ENCODE measurements at places on chromosomes 6 and 20. TPM values are rescaled to one million over a fixed set of nuclear protein-coding genes. Genes with fewer than 3 reads are reported as not detected.

PRR18 gene
- not detected for total RNA-seq

GRCh38 chr6:74100719-74101287 is 404.8 kb downstream of the CD109 start:
- no peak for DNase-seq

- no peak for DNase-seq
These were observed 2.4 kb upstream of the GCLC start for GRCh38 chr6:53547166-53547810.

- peak; percentile 88 for DNase-seq
These were observed 38.6 kb upstream of the GGTLC1 start for GRCh38 chr20:24027229-24027628.

DNA sequence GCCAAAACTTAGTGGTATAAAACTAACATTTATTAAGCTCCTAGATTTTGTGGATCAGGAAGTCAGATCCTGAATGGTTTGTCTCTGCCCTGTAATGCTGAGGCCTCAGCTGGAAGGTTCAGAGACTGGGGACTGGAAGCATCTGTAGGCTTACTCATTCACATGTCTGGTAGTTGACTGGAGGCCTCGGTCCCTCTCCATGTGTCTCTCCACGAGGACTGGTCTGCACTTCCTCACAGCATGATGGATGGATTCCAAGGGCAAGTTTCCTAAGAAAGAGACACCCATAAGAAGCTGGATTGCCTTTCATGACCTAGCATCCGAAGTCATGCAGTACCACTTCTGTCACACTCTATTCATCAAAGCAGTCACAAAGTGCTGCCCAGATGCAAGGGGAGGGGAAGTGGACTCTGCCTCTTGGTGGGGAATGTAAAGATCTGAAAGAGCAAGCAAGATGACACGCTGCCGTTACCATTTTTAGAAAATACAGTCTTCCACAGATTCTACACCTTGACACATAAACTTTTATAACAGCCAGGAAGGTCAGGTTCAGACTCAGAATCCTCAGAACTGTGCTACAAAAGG is 17.2 kb upstream of the MDGA1 start:
- no peak for DNase-seq

DNA sequence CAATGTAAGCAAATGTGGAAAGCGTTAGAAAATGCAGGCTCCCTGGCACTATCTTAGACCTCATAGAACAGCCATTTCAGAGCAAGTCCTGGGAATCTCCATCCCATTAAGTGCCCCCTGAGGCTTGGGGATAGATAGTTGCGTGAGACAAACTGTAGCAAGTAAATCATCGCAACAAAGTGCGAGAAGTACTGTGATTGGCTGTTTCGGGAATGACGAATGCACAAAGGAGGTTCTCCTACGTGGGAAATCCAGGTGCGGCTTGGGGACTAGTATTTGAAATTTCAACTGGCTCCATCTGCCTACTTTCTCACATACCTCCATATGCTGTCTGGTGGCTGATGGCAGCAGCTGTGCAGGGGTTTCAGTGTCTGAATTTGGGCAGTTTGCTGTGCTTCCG is 84.5 kb downstream of the PLEKHG1 start:
- no peak for DNase-seq

GRCh38 chr20:59044295-59044694 is 1.7 kb upstream of the PRELID3B start:
- no peak for DNase-seq

DNA sequence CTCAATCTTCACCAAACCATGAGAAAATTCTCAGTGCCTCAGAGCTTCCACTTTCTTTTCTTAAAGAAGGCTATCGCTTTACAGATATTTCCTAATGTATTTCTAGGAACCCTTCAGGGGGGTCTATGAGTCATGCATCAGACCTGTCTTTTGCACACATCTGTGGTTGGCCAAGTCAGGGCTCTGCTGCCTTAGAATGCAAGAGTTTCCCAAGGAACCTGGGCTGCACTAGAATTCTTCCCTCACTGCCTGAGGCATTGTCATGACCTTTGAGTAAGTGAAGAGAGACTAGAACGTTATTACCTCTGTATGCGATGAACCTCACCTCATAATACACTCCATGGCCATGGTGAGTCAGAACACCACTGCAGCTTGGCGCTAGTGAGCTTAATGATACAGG is 365.0 kb upstream of the ID4 start:
- no peak for DNase-seq

GRCh38 chr6:164337024-164337924 is 922.8 kb downstream of the QKI start:
- DNase-seq, result no peak

- DNase-seq, result no peak
These were observed 76.2 kb upstream of the OLIG3 start for GRCh38 chr6:137570393-137570792.

- DNase-seq, result no peak
These were observed 212.3 kb upstream of the TBX18 start for GRCh38 chr6:84976526-84977362.

GRCh38 chr6:36669002-36669401 is 9.5 kb upstream of the CDKN1A start:
- no peak for DNase-seq

DNA sequence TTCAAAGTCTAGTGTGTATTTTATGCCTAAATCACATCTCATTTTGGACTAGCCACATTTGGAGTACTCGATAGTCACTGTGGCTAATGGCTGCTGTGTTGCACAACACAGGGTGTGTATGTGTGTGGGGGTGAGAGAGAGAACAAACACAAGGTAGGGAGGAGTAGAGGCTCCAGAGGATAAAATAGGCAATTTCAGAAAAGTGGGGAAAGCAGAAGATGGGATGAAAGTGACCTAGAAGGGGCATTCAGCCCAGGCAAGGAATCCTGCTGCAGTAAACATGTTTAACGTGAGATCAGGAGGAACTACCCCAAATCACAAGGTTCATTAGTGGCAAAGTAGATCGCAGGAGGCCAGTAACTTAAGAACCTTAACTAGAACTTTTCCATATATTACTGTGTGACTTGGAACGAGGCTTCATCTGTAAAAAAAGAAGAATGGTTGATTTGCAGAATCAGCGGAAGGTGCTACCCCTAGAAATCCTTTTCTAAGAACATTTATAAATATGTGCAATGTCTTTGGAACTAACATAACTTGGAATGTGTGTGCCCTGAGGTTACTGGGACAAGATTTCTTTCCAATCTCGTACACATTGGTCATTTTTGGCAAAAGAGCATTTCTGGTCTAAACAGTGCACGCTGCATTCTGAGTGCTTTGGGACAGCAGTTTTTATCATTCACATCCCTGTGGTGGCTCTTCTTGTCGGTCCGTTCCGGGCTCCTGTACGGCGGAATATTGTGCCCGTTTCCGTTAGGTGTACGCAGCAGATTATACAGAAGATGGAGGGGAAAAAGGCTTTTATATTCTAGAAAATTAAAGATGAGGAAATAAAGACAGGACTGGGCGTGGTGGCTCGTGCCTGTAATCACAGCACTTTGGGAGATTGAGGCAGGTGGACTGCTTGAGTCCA is 2.6 kb downstream of the DUSP22 start:
- no peak for DNase-seq

DNA sequence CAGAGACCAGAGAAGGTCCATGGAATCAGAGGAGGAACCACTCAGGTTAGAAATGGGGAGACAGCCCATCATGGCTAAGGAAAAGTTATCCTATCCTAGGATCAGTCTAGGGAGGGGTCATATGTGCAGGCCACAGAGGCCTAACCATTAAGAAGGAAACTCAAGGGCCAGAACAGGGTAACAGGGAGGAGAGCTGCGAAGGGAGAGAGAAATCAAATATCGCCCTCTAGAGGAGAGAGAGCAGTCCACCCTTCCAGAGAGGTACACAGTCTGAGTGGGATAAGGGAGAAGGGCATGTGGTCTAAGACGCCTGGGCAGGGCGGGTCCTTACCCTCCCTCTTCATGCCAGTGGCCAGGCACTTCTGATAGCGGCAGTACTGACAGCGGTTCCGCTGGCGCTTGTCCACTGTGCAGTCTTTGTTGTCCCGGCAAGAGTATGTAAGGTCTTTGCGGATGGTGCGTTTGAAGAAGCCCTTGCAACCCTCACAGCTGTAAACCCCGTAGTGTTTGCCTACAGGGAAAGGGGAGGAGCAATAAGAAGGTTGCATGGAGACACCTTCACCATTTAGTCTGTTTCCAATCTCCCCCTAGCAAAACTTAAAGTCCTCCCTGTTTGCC is 2.9 kb downstream of the RXRB start:
- DNase-seq, result peak; percentile 32

DNA sequence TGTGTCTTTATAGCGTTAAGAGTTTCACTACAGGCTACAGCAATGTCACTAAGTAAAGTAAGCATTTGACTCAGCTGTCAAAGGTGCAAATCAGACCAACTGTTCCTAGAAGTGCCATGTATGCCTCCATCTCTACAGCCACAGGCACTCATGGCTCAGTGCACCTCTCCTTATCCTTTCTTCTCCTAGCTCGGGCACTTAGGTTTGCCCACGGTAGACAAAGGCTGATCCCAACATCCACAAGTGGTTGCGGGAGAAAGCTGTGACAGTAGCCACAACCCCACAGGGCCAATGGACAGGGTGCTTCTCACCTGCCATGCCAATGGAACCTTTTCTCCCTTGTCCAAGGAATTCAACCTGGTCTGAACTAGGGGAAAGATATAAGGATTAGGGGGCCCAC is 228.5 kb upstream of the EXOC2 start:
- no peak for DNase-seq

GRCh38 chr6:36414481-36414880 is 27.0 kb upstream of the ETV7 start:
- DNase-seq, result no peak

GRCh38 chr6:162151021-162151665 is 576.4 kb downstream of the PRKN start:
- no peak for DNase-seq
